GM04504 (cell line): ENCODE measurements at places on chromosomes 11 and 22.
A peak's percentile ranks its signal among the peaks of the same experiment; 100 is the strongest.

DNA sequence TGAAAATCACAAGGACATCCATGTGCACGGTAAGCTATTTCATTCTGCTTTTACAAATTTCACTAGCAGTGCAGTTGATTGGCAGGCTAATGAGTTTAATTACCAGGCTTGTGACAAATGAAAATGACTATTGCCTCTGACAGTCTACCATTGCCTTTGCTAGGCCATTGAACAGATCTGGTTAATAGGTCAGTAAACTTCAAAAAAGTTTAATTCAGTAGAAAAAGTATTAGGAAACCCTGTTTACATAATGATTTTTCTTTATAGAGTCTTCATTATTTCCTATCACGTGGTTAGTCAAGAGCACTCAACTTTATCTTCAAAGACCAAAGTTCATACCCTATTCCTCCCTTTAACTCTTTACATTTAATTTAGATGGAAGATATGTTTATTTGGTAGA is 77.0 kb downstream of the PRMT3 start:
- DNase-seq, result no peak

DNA sequence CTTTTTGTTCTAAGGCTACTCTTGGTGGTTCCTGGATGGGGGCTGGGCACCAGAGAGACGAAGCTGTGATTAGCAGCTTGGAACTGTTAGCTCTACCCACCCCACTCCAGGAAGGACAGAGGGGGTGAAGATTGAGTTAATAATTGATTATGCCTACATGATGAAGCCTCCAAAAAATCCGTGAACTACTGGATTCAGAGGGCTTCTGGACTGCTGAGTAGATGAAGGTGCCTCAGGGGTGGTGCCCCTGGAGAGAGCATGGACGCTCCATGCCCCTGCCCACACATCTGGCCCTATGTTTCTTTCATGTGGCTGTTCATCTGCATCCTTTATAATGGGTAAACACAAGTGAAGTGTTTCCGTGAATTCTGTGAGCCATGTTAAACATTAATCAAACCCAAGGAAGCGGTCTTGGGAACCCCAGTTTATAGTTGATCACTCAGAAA is 47.3 kb upstream of the CYP2D6 start:
- DNase-seq, result no peak

GRCh38 chr22:48152164-48152775 is 1389.8 kb downstream of the TBC1D22A start:
- no peak for DNase-seq

- peak; percentile 80 for DNase-seq
Observed at GRCh38 chr11:27468209-27468994, 4.2 kb downstream of the LGR4 start.

GRCh38 chr11:35611741-35612140 is 6.5 kb upstream of the FJX1 start:
- DNase-seq, result no peak

- DNase-seq, result no peak
Observed at GRCh38 chr22:36274531-36274930, 21.6 kb downstream of the APOL1 start.

DNA sequence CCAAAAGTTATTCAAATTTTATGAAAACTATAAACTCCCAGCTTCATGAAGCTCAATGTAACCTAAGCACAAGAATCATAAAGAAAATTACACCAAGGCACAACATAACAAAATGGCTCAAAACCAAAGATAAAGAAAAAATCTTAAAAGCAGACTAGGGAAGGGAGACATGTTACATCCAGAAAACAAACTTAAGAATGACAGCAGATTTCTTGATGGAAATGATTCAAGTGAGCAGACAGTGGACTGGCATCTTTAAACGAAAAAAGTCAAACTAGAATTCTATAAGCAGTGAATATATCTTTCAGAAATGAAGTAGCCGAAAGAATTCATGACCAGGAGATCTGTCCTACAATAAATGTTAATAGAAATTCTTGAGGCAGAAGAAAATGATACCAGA is 75.6 kb downstream of the SHANK2 start:
- no peak for DNase-seq

DNA sequence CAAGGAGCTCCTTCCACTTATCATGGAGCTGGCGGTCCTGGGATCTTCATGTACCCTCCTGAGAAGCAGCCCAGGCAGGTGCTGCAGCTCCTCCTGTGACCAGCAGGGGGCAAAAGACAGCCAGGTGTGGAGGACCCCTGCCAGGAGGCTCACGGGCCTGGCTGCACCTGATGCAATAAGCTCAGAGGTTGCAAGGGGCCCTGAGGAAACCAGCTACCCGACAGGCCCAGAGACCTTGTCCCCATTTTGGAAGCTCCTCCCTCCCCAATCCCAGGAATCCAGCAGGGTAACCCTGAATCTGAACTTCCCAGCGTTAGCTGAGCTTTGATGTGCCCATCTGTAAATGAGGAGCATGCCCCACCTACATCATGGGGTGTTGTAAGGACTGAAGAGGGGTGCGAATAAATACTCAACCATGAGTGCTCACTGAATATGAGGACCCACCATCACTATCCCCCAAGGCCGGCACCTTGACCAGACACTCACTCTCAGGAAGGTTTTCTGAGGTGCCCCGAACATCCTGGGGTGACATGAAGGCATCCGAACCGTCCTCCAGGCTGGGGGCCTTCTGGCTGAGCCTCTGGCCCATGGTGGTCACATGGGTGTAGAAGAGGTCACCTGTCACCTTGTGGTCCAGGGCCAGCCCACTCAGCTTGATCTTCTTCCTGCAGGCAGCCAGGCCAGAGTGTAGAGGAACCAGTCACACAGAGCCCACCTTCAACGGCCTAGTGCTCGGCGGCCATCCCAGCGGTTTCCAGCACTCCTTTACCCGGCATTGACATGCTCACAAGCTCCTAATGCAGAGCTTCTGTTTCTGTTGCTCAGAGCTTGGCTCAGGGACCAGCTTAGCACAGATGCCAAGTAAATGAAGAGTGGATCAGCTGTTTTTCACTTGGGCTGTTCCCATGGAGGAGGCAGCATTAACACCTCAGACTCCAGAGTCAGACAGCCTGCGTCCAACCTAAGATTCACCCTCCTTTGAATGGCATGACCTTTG is 21.7 kb downstream of the SLC43A1 start:
- DNase-seq, result no peak

- DNase-seq, result no peak
Observed at GRCh38 chr11:116452461-116452860, 320.3 kb downstream of the BUD13 start.

GRCh38 chr11:23236826-23237555 is 376.7 kb upstream of the CCDC179 start:
- DNase-seq, result peak; percentile 35
